ENCODE measurements at places on chromosomes 11 and 22.

DNA sequence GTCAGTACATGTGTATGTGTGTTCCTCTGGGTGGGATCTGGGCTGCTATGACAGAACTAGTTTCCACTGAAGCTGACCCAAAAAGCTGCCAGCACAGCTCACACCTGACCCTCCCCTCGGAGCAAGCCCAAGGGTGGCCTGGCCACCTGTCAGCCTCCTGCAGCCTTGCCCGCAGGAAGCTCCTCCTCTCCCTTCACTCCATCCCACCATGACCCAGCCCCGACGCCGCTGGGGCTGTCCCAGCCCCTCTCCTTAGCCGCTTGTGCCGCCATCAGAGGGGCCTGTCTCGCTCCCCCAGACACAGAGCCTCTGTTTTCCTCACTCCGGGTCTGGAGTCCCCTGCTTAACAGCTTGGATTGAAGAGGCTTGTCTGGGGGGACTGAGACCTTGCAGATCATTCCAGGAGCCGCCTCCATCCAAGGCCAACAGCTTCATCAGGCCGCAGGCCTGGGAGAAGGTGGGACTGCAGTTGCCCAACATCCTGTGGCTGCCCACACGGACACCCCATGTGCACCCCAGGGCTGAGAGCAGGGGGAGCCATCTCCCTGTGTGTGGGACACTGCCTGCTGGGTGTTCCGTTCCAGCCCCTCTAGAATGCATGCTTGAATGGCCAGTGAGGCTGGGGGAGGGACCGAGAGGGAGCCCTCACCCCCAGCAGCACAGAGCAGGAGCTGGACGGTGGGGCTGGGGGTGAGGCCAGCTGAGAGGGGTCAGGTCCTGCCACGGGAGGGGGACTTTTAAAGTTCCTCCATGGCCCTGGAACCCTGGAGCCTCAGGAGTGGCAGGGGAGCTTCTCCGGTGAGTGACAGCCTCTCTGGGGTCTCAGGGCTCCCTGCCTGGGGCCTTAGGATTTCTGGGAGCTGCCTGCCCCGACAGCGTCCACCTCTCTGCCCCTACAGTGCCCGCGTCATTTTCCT is 696 bp downstream of the MRGPRF start:
- DNase-seq, result no peak

GRCh38 chr11:69215784-69216415 is 60.2 kb downstream of the SMIM38 start:
- DNase-seq, result no peak

DNA sequence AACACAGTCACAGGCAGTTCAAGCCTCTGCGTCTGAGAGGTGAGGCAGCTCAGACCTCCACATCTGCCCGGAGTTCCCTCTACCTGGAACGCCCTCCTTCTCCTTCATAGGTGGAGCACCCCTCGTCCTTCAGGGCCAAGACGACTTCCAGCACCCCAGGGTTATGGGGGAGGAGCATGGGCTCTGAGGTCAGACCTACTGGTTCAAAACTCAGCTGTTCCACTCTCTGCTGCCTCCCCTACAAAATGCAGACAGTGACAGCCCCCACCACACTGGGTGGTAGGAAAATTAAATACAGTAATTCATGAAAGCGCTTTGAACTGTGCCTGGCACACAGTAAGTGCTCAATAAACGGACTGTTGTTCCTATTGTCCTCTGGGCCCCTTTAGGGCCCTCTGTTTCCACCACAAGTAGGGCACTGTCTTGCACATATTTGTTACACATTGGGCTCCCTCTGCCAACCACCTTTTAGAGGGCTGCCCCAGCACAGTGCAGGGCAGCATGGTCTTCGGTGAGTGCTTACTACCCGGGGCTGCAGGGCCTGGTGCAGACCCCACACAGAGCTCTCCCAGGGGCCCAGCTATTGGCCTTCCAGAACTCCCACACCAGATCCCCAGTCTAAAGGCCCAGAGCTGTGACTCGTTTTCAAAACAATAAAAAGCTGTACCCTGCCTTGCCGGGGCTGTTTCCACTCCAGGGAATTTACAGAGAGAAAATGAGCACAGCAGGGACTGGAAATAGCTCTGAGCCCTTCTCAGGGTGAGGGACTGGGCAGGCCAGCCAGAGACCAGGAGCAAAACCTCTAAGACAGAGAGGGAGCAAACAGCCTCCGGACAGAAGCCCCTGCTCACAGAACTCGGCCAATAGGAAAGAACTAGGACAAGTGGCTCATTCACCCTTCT is 2.5 kb downstream of the TMEM184B start:
- DNase-seq, result no peak

DNA sequence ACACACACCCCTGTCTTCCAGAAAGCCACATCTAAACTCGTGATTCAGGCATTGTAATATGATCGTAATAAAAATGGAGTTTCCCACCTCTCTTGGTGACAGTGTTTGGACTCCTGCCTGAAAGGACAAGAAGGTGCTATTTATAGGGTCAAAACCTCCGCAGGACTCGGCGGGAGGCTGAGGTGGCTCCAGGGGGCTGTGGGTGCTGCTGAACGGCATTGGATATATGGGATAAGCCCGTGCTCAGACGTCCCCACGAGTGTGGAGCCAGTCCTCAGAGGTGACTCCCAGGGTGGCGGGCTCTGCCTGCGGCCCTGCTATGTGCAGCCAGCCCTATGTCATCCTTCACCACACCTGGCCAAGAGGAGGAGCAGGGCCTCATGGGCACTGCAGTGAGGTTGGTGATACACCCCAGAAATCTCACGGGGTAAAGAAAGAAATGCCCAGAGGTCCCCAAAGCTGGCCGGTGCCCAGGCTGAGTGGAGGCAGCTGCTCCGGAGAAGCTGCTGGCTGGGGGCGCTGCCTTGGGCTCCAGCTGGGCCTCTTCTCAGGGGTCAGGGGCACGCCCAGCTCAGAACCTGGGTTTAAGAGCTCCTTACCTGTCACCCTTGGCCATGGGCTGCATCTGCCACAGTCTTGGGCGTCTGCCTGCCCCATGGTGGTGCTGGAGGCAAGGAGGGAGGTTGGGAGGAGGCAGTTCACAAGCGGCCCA is 5.1 kb upstream of the OSBPL5 start:
- no peak for DNase-seq

- DNase-seq, result no peak
Observed at GRCh38 chr22:50101870-50102565, 12.2 kb downstream of the MOV10L1 start.

DNA sequence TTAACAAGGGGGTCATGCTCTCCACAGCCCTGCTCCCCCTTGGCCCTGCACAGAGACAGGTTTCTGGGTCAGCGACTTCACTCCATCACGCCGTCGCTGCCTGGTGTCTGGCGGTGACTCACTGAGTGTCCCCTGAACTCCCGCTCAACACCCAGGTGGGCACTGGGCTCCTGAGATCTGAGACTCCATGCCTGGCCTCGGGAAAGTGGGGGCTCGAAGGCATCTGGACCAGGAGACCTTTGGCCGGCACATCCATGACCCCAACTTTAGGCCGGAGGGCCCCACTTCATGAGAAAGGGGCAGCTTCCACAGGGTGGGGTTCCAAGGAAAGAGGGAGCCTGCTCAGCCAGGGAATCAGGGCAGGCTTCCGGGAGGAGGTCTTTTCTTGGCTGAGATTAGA is 79.3 kb upstream of the PRR5 start:
- no peak for DNase-seq

DNA sequence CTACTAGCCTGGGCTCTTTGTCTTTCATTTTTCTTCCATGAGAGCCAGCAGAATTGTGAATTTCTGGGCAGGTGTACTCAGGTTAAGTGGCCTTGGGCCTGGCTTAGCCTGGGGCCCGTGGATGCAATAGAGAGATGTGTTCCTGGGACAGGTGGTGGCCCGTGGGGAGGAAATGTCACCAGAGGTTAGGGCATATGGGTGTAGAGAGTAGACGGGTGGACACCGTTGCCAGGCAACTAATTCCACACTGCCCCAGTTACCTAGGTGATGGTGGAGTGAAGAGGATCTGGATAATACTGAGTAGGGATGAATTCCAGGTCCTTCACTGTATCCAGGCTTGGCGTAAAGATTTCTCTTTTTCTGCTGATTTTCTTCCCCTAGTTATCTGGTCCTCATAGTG is 175.0 kb downstream of the INSC start:
- no peak for DNase-seq

GRCh38 chr22:43969021-43969878 is 14.0 kb downstream of the SAMM50 start:
- DNase-seq, result no peak

DNA sequence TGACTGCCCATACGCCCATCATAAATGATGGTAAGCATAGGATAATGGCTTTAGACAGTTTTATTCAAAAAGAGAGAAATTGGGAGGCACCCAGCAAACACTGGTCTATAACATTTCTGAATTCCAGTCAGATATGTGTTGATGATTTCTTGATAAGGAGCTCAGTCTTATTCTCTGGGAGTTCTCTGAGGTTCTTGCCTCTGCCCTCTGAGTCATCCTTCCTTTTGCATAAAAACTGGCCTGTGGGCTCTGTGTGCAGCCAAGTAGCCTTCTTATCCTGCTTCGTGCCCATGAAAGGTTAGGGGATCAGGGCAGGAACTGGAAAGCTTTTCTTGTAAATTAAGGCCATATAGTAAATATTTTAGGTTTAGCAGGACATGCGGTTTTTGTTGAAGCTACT is 48.9 kb downstream of the FAR1 start:
- no peak for DNase-seq

DNA sequence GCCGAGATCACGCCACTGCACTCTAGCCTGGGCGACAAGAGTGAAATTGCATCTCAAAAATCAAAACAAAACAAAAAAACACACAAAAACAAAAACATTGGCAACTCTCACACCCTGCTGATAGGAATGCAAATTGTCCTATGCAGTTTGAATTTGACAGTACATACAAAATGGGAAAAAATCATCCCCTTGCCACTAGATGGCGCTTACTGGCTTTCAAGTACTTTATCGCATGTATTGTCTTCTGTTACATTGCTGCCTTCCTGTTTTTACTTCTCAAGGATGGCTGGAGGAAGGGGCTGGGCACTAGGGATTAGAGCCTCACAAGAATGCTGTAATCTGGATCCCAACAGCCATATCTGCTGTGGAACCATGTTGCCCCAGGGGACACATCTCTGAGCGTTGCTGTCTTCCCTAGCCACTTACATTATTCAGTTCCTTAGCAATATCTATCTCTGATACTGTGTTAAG is 59.4 kb upstream of the A4GALT start:
- DNase-seq, result peak; percentile 43

DNA sequence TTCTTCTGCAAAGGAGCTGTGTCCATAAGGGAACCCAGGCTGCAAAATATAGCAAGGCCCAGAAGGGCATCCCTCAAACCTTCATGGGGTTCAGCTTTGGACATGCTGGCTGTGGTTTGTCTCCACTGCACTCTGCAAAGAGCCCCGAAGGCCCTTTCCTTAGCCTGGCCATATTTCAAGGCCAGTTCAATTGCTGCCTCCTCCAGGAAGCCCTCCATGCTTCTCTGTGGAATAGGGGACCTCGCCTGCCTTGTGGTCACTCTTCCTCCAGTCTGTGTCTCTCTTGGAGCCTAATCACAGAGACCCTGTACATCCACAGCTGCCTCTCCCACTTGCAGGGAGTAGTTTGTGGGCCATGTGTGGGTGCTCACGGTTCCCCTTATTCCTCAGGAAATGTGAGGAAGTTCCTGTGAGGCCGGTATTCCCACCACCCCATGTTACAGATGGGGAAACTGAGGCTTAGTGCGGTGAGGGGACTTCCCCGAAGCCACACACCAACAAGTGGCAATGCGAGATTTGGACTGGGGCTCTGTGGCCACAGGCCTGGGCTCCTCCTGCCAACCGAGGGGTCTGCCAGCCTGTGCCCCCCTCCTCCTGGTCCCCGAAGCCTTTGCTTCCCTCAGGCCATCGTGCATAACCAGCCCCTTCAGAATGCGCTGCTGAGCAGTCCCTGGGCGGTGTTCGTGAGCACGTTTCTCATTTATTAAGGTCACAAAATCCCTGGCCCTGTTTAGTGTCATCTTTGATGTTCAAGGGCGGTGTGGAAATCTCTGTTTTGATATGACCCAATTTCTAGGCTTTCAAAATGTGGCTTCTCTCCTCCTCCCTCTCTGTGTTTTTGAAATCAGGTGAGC is 65.8 kb downstream of the PARVB start:
- DNase-seq, result no peak

DNA sequence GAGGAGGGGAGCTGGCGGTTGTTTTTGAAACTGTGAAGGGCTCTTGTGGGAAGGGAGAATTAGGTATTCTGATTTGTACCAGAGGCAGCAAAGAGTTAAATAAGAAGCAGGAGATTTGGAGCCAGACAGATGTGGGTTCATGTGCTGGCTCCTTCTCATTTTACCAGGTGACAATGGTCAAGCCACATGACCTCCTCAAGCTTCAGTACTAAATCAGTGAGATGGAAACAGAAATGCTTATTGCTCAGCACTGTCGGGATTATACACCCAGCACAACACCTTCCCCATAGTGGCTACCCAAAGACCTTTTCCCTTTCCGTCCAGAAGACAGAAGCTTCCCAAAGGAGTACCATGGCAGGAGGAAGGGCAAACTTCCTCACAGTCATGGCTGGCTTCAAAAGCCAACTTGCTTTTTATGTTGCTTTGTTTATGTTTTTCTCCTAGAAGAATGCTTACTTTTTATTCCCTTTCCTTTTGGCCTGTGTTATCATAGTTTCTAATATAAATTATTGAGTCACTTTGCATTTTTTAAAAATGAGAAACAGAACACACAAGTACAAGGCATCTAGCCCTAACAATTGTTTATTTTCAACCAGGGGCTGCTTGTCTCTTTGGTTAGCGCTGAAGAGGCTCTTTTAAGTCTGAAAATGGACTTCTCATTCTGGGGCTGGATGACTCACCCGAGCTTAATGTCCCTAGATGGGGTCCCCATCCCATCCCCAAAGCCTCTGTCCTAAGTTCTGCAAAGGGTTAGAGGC is 181.5 kb upstream of the ZBED5 start:
- no peak for DNase-seq

- no peak for DNase-seq
Observed at GRCh38 chr11:45021692-45022141, 71.0 kb upstream of the TP53I11 start.

DNA sequence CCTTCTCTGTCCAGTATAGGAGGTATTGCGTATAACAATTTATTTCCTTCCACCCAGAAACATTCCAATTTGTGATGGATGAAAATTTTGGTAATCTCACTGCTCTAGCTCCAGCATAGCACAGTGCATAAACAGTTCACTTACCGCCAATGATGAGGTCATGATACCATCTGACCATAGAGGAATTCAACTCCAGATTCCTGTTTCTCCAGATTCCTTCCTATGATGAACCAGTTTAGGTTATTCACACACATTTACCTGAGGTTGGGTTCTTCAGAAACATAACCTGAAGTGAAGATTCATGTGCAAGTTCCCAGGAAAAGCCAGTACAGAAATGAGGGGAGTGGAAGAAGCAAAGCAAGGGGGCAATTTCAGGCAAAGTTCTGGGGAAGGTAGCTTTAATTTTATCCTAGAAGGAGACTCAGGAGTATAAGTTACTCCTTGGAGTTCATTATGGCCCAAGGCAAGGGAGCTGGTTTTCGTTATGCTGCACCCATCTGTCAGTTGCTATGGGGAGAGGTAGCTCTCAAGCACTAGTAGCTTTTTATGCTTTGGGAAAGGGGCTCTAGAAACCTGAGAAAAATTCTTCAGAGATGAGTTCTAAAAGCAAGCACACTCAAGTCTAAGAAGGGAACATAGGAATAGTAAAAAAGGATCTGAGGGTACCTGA is 121.6 kb downstream of the CASP12 start:
- no peak for DNase-seq

- no peak for DNase-seq
Observed at GRCh38 chr11:131491503-131491902, 121.1 kb downstream of the NTM start.
